ENCODE measurements at places on chromosomes 7 and 10.

DNA sequence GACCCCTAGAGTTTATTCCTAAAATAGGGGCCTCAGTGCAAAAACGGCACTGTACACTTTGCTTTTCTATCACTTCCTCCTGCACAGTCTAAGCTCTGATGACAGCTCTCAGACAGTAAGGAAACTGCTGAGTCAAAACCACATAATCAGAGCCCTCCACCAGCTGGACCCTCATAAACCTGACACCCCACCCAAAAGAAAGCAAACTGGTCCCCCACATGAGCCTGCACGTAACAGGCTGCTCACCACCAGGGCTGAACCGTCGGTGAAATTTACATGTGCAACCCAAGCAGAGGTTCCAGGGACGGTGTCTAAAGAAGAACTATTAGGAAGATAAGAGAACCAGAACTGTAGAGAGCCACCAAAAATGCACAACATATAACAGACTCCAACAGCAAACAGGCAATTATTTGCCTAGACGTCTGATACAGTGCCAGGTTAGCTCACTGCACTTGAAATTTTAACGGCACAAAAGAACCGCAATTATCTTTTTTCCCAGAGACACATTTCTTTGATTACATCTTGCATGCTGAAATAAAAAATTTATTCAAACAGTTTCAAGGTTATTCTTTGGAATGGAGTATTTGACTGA, 19.6 kb downstream of the SGMS1 start:
- DNase-seq: no peak

DNA sequence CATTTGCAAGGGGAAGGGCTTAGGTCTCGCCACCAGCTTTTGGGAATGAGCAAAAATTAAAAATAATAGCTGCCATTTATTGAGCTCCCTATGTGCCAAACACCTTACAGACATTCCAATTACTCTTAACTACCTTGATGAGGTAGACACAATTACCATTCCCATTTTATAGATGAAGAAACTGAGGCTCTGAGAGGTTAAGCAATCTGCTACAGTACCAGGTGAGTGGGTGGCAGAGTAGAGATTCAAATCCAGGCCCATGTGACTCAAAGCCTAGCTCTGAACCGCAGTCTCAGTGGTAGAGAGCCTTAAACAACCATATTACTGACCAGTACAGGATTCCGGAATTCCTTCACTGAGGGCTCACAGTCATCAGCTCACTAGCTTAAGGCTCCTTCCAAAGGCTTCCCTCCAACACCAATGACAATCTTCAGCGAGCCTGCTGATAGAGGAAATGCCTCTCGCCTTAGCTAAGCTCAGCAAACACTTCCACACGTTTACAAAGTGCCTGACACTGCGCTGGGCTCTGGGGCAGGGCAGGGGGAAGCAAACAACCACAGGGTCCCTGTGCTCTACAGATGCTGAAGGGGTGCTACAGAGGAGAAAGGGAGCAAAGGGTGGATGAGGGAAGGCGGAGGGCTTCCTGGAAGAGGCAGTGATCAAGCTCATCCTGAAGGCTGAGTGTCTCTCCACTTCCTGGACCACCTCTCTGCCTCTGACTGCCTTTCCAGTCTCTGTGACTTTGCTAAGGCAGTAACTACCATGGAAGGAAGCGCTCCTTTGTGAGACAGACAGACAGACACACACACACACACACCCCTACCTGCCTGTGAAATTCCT, 7.4 kb downstream of the LRRC20 start:
- no peak for DNase-seq

DNA sequence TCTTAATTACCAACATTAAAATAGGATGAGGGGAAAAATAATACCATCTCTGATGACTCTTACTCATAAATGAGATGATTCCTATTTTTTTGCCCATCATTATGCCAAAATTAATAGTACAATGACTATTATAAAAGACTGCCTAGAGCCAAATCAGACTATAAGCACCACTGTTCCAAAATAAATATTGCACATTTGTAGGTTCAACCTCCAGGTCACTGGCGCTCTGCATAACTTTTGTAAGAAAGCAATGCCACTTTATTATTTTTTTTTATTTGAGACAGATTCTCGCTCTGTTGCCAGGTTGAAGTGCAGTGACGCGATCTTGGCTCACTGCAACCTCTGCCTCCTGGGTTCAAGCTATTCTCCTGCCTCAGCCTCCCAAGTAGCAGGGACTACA, 142.5 kb upstream of the SP8 start:
- DNase-seq: no peak

DNA sequence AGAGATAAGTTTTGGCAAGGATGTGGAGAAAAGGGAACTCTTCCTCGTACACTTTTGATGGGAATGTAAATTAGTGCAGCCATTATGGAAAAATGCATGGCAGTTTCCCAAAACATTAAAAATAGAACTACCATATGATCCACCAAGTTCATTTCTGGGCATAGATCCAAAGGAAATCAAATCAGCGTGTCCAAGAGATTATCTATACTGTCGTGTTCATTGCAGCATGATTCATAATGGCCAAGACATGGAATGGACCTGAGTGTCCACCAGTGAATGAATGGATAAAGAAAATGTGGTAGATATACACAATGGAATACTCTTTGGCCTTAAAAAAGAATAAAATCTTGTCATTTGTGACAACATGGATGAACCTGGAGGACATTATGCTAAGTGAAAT, 70.3 kb upstream of the RSU1 start:
- no peak for DNase-seq

- no peak for DNase-seq
Observed at GRCh38 chr10:90302758-90303481, 554.9 kb downstream of the HTR7 start.

DNA sequence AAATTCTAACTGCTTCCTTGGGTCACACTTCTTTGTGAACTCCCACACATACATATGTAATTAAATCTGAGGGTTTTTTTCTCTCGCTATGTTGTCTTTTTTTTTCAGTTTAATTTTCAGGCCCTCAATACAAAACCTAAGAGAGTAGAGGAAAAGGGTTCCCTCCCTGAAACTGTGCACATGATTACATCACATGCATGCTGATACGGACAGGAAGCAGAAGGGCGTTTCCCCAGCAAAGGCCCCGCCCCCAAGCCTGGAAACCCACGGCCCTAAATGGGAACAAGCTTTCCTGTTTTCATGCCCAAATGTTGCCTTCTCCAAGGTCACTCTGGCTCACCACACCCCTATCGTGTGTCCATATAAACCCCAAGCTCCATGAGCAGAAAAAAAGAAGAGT, 115.4 kb downstream of the TEX36 start:
- DNase-seq: no peak

DNA sequence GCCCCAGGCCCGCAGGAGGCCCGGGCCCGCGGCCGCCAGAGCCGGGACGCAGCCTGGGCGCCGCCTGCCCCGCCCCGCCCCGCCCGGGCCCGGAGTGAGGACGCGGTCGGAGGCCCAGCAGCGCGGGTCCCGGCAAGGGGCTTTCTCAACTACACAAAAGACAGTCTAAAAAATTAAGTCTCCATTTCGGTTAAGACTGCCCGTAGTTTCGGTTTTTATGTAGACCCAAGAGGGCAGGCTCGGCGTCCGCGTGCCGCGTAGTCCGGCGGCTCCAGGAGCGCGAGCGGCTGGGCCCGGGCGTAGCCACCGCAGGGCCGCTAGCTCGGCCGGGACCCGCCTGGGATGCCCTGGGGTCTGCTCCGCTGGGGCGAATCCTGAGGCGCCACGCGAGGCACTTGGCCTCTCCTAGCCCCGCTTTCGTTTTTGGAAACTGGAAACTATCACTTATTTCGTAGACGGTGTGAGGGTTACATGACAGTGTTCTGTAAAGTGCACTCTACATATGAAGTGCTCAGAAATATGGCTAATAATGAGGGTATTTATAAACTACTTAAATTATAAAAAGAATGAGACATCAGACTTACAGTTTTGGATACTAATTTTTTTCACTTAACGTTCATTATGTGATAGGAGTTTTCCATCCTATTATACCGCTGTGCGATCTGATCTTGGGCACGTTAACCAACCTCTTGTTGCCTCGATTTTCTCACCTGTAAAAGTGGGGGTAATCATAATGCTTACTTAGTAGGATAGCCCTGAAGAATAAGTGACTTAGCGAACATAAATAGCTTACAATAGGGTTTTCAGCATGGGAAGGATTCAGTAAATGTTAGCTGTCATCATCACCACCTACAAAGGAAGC, 573 bp downstream of the BLVRA start:
- peak; percentile 16 for DNase-seq

GRCh38 chr7:13032576-13032975, 345.1 kb downstream of the ARL4A start:
- no peak for DNase-seq

DNA sequence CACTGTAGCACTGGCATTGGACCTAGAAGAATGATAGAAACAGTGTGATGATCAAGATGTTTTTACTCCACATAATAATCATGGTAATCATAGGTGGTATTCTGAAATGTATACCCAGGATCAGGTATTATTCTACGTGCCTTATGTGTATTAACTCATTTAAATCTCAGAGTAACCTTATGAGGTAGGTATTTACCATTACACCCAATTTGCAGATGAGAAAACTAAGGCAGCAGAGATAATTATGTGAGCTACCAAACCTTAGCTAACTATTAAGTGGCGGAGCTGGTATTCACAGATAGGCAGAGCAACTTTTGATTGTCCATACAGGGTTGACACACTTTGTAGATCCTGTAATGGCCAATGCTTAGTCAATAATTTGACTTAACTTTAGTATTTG, 2.5 kb downstream of the CAMK1D start:
- DNase-seq: no peak

GRCh38 chr7:149285603-149286002, 23.6 kb downstream of the ZNF783 start:
- no peak for DNase-seq
